ENCODE measurements at places on chromosomes 12 and 14. TPM values are rescaled to one million over a fixed set of nuclear protein-coding genes. Genes with fewer than 3 reads are reported as not detected.
A peak's percentile ranks its signal among the peaks of the same experiment; 100 is the strongest.

GRCh38 chr12:6770600-6770999 lies 1.7 kb upstream of the LAG3 start:
- DNase-seq, result no peak
- H3K27me3 ChIP-seq, result peaks cover 18% of the 10 kb centered on the region
- peak overlapping the region; percentile 85 for H3K4me3 ChIP-seq
- peaks cover 53% of the 10 kb centered on the region for H3K4me1 ChIP-seq
- peak overlapping the region; percentile 50 for H3K27ac ChIP-seq

GRCh38 chr12:127162307-127162706 lies 1104.7 kb upstream of the TMEM132C start:
- H3K36me3 ChIP-seq, result no peaks in the 10 kb centered on the region
- H3K27me3 ChIP-seq, result no peaks in the 10 kb centered on the region
- no peak overlapping the region for H3K27ac ChIP-seq
- H3K4me1 ChIP-seq, result peaks cover 9% of the 10 kb centered on the region

GRCh38 chr14:91985008-91985407 lies 37.5 kb upstream of the FBLN5 start:
- H3K4me1 ChIP-seq, result no peaks in the 10 kb centered on the region

DNA sequence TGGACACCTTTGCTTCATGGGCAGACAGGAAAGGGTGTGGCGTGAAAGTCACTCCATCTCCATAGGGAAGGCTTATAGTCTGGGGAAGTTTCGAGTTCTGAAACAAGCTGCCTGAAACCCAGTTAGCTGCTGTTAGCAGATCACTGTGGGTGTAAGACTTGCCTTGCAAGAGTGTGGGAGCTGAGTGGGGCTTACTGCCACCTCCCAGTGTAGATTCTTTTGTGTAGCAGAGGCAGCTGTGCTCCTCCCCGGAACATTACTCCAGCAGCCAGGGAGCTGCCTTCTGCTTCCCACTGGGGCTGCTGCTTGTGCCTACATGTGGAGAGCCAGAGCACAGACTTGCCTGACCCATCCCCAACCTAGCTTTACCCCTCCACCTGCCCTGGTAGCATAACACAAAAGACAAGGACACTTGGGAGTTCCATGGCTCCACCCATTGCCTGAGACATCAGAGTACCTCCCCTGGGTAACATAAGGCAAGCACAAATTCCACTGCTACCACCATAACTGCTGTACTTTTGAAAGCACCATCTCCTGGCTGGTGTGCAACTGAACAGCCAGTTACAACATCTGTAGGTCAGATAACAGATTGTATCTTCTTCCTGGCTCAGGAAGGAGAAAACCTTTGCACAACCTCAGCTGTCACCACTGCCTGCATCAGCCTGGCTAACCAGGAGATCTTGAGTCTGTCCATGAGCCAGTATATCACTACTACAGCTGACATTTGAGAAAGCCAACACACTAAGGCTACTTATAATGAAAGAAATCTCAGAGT lies 69.5 kb downstream of the ADAMTS20 start:
- no peaks in the 10 kb centered on the region for H3K4me1 ChIP-seq
- peaks cover 6% of the 10 kb centered on the region for H3K36me3 ChIP-seq
- no peak for DNase-seq
- H3K27me3 ChIP-seq, result no peaks in the 10 kb centered on the region
- no peak overlapping the region for H3K4me3 ChIP-seq

- DNase-seq, result no peak
- H3K4me1 ChIP-seq, result peaks cover 20% of the 10 kb centered on the region
- H3K36me3 ChIP-seq, result no peaks in the 10 kb centered on the region
These were observed 468.8 kb downstream of the NRXN3 start for GRCh38 chr14:78638926-78639325.

AQP6 gene
- total RNA-seq, result 0.21 TPM

DNA sequence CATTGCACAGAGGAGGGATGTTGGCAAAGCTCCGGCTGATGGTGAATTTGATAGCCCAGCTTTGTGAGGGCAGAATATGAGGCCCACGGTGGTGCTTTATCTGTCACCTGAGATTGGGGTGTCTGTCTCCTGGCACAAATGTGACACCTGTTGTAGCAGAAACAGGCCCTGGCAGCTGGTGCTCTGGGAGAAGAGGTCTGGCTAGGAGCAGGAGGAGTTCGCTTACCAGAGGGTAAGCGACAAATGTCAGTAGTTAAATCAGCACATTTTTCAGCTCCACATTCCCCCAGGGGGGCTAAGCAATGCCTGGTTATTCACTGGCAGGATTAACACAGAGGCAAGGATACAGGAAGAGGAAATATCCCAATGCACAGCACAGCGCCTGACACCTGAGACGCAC lies 71.1 kb downstream of the B4GALNT3 start:
- H3K4me3 ChIP-seq, result no peak overlapping the region
- H3K4me1 ChIP-seq, result no peaks in the 10 kb centered on the region
- H3K36me3 ChIP-seq, result peaks cover 4% of the 10 kb centered on the region
- DNase-seq, result no peak
- no peaks in the 10 kb centered on the region for H3K27me3 ChIP-seq

DNA sequence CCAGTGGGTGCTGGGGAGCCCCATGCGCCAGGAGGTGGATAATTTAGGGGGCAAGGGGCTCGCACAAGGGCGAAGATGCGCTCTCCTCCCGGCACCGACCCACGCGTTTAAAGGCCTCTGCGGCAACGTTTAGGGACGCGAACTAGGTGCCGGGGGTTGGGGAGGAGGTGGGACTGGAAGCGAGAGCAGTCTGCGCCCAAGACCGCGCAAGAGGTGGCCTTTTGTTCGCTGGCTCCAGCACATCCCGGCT lies 1.3 kb downstream of the SLC38A1 start:
- no peak overlapping the region for H3K4me3 ChIP-seq
- H3K4me1 ChIP-seq, result peaks cover 26% of the 10 kb centered on the region
- DNase-seq, result no peak
- no peaks in the 10 kb centered on the region for H3K36me3 ChIP-seq
- no peaks in the 10 kb centered on the region for H3K27me3 ChIP-seq
- H3K27ac ChIP-seq, result no peak overlapping the region

DNA sequence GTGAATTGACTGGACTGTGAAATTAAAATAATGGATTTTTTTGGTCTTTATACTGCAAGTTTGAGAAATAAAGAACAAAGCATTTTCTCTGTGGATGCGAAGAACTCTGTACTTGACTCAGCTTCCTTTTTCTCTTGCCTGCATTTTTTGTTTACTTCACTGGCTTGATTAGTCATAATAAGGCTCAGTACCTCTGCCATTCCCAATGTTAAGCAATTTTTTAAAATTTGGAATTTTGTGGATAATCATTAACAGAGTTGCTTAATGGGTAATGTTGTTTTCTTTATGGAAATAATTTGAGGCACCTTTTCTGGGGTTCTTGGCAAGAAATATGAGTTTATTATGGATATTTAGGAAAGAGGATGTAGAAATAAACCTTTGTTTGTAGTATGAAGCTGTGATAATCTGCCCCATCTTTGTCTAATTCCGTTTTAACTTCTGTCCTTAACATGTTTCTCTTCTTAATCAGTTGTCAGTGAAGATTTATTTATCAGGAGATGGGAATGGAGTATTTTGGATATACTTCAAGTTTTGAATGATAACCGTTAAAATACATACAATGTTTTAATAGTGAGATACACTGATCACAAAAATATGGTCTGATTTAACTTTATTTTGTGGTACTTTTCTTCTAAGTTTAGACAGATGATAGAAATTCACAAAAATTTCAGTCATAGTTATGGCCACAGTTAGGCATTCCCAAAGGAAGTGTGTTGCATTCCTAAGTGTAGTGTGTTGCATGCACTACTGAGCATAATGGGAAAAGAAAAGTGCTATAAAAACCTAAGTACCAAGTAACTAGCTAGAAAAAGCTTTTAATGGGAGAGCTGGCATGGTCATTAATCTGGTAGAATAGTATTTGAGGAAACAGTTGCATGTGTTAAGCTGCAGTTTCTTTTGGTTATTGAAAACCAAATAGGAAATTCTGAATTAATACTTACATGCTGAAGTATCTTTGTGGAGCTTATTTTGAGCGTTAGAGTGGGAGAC lies 27.7 kb downstream of the WNK1 start:
- no peak overlapping the region for H3K27ac ChIP-seq
- no peak overlapping the region for H3K4me3 ChIP-seq
- H3K27me3 ChIP-seq, result no peaks in the 10 kb centered on the region
- H3K4me1 ChIP-seq, result peaks cover 47% of the 10 kb centered on the region
- no peaks in the 10 kb centered on the region for H3K36me3 ChIP-seq

- DNase-seq, result no peak
- peak overlapping the region; percentile 89 for H3K27ac ChIP-seq
- peaks cover 6% of the 10 kb centered on the region for H3K36me3 ChIP-seq
- no peaks in the 10 kb centered on the region for H3K27me3 ChIP-seq
- peaks cover 41% of the 10 kb centered on the region for H3K4me1 ChIP-seq
- peak overlapping the region; percentile 87 for H3K4me3 ChIP-seq
These were observed 593 bp downstream of the UNC119B start for GRCh38 chr12:120710805-120711296.

BDKRB2 gene
- total RNA-seq, result 0.18 TPM

DNA sequence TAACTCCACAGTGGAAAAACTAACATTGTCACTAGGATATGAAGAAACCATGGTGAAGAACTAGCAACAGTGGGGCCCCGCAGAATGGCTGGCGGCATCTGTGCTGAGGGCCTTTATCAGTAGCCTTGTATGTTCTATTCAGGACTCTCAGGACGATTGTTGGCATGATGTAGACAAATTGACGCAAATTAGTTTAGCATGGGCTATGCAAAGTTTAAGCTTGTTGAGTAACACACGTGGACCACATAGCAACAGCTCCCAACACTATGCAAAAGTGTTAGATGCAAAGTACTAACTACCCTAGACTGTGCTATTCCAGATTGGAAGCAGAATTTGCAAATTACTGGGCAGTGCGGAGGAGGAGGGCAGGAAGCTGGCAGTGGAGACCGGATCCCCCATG lies 38.2 kb upstream of the TMEM263 start:
- peak overlapping the region; percentile 38 for H3K4me3 ChIP-seq
- peak; percentile 22 for DNase-seq
- H3K27ac ChIP-seq, result peak overlapping the region; percentile 39

DNA sequence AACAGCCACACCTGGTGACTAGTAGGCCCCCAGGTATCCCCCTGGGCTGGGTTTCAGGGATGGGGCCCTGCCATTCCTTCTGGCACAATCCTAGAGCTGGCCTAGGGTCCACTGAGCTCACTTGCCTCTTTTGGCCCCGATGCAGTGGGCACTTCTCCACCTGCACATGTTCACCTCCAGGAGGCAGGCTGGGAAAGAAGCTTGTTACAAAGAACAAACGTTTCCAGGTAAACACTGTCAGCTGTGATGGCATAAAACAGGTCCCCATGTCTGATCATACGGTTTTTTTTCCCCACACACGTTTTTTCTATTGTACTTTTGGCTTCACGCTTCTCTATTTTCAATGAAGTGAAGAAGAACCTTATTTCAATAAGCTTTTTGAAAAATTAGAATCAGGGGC lies 15.8 kb upstream of the HVCN1 start:
- no peak overlapping the region for H3K4me3 ChIP-seq
- DNase-seq, result no peak
- no peak overlapping the region for H3K27ac ChIP-seq
- no peaks in the 10 kb centered on the region for H3K4me1 ChIP-seq

GRCh38 chr12:45098766-45099165 lies 47.9 kb upstream of the DBX2 start:
- no peak overlapping the region for H3K4me3 ChIP-seq
- H3K27ac ChIP-seq, result no peak overlapping the region
- peaks cover 35% of the 10 kb centered on the region for H3K27me3 ChIP-seq
- DNase-seq, result no peak
- H3K4me1 ChIP-seq, result peaks cover 20% of the 10 kb centered on the region
- H3K36me3 ChIP-seq, result no peaks in the 10 kb centered on the region

LIN7A gene
- total RNA-seq, result 5.8 TPM

NXPH4 gene
- total RNA-seq, result 0.71 TPM

DNA sequence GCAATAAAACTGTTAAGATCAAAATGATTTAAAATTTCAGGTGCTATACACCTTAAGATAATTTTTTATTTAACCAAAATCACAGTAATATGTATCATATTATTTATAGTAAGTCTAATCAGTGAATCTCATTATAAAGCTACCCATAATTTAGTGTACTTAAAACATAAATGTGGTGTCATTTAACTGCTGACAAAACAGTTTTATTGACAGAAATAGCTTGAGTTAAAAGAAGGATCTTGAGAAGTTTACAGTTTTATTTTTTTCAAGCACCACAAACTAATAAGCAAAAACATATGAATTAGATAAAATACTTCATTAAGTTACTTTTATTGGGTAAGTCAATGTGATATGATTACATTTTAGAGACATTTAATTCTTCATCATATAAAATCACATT lies 400.4 kb downstream of the PRKD1 start:
- no peaks in the 10 kb centered on the region for H3K4me1 ChIP-seq
- peaks cover 26% of the 10 kb centered on the region for H3K27me3 ChIP-seq
- no peaks in the 10 kb centered on the region for H3K36me3 ChIP-seq
- no peak for DNase-seq
- H3K27ac ChIP-seq, result no peak overlapping the region
- no peak overlapping the region for H3K4me3 ChIP-seq

GRCh38 chr14:104966261-104966865 lies 11.8 kb downstream of the AHNAK2 start:
- H3K27ac ChIP-seq, result no peak overlapping the region
- H3K4me3 ChIP-seq, result no peak overlapping the region
- H3K27me3 ChIP-seq, result peaks cover 8% of the 10 kb centered on the region
- no peaks in the 10 kb centered on the region for H3K4me1 ChIP-seq

DACT1 gene
- 5.2 TPM for total RNA-seq

DNA sequence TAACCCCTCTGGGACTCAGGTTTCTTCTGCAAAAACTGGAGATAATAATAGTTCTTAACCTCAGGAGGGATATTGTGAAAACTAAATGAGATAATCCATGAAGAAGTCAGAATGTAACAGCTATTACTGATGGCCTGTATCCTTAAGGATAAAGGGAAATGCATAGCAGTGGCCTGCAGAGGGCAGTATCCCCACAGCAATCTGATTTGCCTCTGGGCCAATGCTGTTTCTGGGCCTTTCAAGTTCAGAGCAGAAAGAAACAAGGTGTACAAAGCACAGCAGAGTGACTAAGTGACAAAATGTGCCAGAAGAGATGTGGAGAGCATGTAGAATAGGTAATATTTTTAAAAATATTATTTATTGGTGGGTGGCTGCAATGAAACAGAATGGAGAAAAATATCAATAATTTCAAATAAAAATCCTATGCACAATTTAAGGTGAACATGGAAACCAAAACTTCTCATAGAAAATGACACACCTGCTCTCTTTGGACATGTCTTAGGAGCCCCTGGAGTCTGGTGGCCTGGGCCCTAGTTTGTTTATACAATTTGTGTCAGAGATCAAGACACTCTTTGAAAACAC lies 90.3 kb downstream of the C12orf75 start:
- no peak overlapping the region for H3K27ac ChIP-seq
- peaks cover 17% of the 10 kb centered on the region for H3K4me1 ChIP-seq
- no peak overlapping the region for H3K4me3 ChIP-seq
- H3K27me3 ChIP-seq, result no peaks in the 10 kb centered on the region
- H3K36me3 ChIP-seq, result peaks cover 3% of the 10 kb centered on the region

FRS2 gene
- 39.2 TPM for total RNA-seq

HVCN1 gene
- total RNA-seq, result 3.8 TPM

Measured in neural crest cell (in vitro differentiated cells).